ENCODE measurements at places on chromosomes 3 and 15.

DNA sequence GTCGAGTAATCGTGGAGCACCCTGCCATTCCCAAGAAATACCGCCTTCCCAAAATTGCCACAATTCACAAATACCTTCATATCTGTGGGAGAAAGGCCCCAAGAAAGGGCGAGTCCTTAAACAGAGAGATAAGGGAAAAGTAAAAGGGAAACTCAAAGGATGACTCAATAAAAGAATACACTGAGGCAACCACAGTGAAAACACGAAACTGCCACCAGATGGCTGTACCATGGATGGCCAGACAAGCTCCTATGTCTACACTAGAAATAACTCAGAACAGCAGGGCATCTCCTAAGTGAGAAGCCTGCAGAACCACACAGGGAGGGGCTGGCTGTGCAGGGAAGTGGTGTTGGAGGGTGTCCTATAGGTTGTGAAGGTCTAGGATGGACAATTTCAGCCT, 25.0 kb downstream of the SRGAP3 start:
- no peak for DNase-seq

DNA sequence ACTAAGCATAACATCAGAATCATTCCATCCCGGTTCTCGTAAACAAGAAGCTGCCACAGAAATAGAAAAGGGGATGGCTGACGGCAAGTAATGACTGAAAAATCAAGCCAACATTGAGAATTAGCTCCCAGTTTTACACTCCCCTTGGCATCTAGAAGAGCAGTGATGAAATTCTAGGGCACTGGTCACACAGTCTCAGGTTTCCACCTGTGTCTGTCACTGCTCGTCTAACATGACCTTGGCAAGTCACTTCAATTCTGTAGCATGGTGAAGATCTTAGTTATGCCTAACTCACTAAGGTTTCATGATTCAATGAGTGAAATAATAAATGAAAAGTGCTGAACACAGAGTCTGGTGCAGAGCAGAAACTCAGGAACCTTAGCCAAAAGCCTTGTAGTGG, 272.3 kb upstream of the ARRDC4 start:
- no peak for DNase-seq

DNA sequence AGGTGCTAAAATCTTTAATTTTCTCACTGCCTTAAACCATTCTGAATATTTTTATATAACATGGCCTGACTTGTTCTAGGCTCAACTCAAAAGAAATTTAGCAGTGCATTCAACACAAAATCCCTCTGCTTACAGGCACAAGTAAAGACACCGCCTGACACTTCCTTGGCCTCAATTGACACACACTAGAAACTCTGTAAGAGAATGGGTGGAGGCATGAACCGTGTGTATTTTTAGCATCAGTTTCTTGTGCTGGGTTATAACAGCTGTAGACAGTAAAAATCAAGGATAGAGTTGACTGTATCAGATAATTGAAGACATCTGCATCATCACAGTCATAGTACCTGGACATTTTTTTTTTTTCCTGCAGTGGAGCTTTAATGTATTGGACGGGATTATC, 54.3 kb downstream of the SLC9A9 start:
- no peak for DNase-seq

- DNase-seq, result no peak
These were observed 113.1 kb downstream of the THSD4 start for GRCh38 chr15:71228403-71228802.

DNA sequence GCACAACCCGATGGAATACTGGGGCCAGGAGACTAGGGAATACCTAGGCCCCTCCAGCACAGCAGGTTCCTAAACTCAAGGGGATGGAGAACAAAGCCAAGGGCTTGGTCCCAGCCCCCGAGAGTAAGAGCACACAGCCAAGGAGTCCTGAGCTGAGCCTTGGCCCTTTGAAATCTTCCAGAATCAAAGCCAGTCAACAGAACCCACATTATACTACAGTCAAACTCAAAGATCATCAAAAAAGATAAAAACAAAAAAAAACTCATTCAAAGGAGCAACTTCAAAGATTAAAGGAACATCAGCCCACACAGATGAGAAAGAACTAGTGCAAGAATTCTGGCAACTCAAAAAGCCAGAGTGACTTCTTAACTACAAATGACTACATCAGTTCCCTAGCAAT, 217.0 kb downstream of the ISL2 start:
- DNase-seq, result no peak

- no peak for DNase-seq
These were observed 315.8 kb upstream of the SATB1 start for GRCh38 chr3:18740631-18741583.

- no peak for DNase-seq
These were observed 98.9 kb upstream of the CHL1 start for GRCh38 chr3:97417-98258.

- no peak for DNase-seq
These were observed 24.2 kb upstream of the GMPPB start for GRCh38 chr3:49747792-49748480.

GRCh38 chr3:43162230-43163084, 56.6 kb upstream of the POMGNT2 start:
- no peak for DNase-seq

DNA sequence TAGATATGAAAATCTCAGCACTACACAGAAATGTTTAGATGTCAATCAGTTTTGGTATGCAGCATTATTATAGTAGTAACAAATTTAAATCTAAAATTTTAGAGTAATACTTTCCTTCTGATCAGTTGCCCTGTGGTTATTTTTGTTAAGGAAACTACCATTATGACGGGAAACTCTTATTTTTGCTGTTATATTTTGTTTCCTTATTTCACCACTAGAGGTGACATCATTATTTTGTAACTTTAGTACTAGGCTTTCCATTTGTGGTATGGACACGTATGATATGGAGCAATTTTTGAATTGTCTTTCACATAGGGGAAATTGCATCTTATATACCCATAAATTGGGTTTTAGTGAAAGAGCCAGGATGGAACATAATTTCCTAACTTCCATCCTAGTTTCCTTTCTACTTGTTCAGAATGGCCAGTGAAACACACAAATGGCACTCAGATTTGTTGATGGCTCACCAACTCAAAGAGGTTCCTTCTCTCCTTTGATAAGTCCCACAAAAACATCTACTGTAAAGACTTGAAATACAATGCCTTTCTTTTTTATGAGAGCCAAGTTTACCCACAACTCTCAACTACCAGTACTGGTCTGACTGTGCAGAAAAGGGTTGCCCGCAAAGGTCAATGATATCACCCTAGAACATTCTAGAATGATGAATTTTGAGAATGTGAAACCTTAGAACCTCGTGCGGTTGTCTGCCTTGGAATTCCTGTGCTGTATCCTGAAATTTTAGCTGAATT, 19.4 kb upstream of the PPP4R2 start:
- DNase-seq, result no peak

- no peak for DNase-seq
These were observed 843 bp downstream of the CHRNA5 start for GRCh38 chr15:78565951-78566774.

- no peak for DNase-seq
These were observed 11.7 kb downstream of the PAQR9 start for GRCh38 chr3:142951794-142952193.

- no peak for DNase-seq
These were observed 23.0 kb downstream of the IGF1R start for GRCh38 chr15:98671060-98672008.

DNA sequence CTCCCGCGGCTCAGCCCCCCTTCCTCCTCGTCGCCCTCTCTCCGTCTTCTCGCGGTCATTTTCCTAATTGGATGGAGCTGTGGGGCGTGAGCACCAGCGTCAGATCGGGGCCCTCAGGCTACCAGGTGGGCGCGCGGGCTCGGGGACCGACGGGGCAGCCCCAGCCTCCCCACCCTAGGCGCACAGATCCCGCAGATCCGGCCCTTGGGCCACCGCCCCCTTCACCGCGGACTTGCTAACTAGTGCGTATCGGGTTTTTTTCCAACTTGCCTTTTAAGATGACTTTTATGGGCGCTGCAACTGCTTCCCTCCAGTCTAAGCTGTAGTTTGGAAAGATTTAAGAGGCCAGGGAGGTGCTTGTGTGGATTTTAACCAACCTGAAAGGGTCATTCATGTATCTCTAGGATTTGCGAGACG, 1.3 kb downstream of the ZNF710 start:
- no peak for DNase-seq

Measured in HCT116 (cell line).